ENCODE measurements at places on chromosomes 12 and 14.

- peak; percentile 24 for DNase-seq
Observed at GRCh38 chr14:30874999-30875787, 834 bp downstream of the COCH start.

GRCh38 chr12:2058837-2059236, 6.0 kb downstream of the CACNA1C start:
- no peak for DNase-seq

- DNase-seq = no peak
Observed at GRCh38 chr14:51865953-51866747, 5.7 kb downstream of the GNG2 start.

- no peak for DNase-seq
Observed at GRCh38 chr12:104624529-104624928, 167.8 kb downstream of the CHST11 start.

DNA sequence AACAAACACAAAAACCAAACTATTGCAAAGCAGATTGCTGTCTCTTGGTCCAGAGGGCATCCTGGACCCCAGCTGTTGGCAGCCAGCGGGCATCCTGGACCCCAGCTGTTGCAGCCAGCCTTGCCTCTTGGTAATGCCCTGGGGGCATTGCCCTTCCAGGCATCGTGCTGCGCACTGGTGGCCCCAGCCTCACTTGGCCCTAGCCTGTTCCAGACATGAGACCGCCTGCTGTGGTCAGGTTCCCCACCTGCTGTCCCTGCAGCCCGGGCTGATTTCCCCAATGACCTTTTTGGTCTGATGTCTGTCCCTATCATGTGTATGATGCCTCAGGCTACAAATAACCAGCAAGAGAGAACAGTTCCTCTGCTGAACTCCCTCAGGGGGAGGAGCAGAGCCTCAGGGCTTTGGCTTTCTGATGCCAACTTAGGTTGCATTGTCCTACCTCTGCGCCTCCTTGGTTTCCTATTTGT, 20.8 kb downstream of the MLXIP start:
- DNase-seq = no peak

DNA sequence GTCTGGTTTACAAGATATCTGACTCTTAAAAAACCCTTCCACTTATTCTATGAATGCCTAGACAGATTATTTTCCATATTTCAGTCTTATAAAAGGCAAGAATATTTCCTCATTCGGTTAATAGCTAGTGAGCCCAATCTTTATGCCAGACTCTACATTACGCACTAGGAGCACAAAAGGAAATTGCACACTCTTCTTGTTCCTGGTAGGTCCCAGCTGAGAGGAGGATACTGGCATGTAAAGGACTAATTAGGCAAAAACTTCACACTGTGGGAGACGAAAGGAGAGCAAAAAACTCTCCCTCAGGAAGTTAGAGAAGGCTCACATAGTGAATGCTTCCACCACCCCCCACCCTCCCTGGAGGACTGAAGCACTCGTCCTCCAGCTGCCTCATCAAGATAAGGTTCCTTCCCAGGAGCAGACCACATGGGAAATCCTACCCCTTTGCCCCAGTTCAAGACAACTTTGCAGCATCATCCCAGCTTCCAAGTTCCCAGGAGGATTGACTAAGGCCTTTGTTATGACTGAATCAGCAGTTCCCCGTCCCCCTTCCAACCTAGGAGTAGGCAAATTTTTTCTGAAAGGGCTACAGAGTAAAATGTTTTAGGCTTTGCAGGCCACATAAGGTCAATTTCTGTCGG, 14.5 kb downstream of the CAPZA3 start:
- DNase-seq = no peak

DNA sequence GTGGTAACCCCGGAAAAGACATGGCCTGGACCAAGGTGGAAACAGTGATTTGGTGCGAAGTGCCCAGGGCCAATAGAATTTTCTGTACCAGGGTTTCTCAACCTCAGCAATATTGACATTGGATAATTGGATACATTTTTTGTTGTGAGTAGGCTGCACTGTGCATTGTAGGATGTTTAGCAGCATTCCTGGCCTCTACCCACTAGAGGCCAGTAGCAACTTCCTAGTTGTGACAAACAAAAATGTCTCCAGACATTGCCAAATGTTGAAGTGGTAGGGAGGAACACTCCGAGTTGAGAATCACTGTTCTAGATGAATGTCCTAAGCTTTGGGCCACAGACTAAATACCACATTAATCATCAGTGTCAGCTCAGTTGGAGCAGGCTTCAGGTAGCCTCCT, 6.2 kb upstream of the CGRRF1 start:
- DNase-seq = peak; percentile 27

DNA sequence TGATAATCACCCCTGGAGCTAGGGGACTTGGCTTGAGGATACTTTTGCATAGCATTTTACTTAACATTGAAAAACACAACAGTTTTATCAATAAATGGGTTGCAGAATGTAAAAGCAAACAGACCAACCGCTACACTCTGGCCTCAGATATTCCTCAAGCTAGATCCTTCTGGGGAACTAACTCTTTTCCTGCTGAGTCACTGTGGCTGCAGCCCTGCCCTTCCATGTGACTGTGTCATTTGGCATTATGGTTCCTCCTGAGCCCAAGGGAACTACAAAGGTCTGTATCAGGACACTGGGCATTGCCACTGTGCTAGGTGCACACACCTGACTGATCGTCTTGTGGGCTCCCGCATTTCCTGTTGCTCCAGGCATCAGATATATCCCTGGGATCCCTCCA, 56.6 kb downstream of the TTC9 start:
- DNase-seq = no peak

- no peak for DNase-seq
Observed at GRCh38 chr14:66293533-66294105, 192.6 kb upstream of the CCDC196 start.

- DNase-seq = peak; percentile 14
Observed at GRCh38 chr12:124028555-124028925, 55.5 kb downstream of the ZNF664 start.

GRCh38 chr12:19165451-19165850, 35.9 kb downstream of the PLEKHA5 start:
- DNase-seq = no peak

Data from OCI-LY7 (cell line).